NCI-H1436 (cell line): ENCODE measurements at places on chromosomes 4 and X.

GRCh38 chr4:99207069-99207743 is 11.8 kb downstream of the ADH6 start:
- DNase-seq = no peak

DNA sequence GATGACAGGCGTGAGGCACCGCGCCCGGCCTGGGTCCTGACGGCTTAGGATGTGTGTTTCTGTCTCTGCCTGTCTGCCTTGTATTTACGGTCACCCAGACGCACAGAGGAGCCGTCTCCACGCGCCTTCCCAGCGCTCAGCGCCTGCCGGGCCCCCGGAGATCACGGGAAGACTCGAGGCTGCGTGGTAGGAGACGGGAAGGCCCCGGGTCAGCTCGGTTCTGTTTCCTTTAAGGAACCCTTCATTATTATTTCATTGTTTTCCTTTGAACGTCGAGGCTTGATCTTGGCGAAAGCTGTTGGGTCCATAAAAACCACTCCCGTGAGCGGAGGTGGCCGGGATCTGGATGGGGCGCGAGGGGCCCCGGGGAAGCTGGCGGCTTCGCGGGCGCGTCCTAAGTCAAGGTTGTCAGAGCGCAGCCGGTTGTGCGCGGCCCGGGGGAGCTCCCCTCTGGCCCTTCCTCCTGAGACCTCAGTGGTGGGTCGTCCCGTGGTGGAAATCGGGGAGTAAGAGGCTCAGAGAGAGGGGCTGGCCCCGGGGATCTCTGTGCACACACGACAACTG is 1.3 kb downstream of the SHOX start:
- DNase-seq = no peak

- no peak for DNase-seq
These were observed 31.6 kb upstream of the CLNK start for GRCh38 chr4:10716163-10716562.

- no peak for DNase-seq
These were observed 10.4 kb downstream of the CLCN5 start for GRCh38 chrX:49932791-49933190.

DNA sequence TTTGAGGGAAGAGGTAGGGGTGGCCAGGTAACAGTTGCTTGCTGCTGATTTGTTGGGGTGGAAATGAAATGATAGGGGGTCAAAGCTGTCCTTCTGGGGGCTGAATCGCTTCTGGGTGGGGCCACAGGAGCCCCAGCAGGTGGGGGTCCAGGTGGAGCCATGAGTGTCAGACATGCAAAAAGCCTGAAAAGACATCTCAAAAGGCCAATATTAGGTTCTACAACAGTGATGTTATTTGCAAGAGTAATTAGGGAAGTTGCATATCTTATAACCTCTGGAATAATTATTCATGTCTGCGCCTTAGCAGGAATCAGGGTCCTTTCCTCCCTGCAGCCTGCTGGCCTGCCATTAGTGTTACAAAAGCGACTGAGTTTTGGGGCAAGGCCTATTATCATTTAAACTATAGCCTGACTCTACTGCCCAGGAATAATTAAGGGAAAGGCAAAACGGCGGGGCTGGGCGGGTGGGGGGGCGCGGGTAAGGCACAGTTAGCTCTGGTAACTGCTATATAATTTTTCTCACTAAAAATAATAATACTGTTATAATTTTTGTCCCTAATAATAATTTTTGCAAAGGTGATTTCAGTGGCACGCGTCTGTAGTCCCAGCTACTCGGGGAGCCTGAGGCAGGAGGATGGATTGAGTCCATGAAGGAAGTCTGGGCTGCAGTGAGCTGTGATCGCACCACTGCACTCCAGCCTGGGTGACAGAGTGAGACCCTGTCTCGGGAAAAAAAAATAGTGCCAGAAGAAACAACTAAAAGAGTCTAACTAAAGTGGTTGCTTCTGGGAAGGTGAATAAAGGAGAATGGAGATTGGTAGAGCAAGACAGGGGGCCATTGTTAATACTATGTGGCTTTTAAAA is 145.7 kb downstream of the MAGEB17 start:
- no peak for DNase-seq

DNA sequence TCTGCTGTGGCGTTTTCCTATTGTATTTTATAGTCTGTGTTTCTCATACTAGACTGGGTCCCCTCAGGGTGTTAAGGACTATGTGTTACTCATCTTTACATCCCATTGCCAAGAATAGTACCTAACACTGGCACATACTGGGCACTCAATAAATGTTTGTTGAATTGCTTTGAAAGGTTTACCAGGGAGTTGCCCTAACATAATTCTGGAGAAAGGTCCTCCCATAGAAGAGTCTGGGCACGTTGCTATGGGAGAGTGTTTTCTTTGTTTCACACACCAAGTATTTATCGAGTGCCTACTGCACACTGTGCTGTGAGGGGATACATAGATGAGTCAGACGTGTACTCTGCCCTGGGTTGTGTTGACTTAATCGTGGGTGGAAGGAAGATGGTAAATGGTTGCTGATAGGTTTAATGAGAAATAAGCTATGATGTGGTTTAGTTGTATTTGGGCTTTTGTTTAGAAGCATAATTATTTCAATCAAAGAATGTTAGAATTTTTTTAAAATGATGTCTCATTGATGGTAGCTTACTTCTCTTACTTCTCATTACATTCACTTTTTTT is 42.9 kb downstream of the AFF1 start:
- DNase-seq = peak; percentile 25

- DNase-seq = no peak
These were observed 58.5 kb downstream of the PRPS1 start for GRCh38 chrX:107686792-107687191.

DNA sequence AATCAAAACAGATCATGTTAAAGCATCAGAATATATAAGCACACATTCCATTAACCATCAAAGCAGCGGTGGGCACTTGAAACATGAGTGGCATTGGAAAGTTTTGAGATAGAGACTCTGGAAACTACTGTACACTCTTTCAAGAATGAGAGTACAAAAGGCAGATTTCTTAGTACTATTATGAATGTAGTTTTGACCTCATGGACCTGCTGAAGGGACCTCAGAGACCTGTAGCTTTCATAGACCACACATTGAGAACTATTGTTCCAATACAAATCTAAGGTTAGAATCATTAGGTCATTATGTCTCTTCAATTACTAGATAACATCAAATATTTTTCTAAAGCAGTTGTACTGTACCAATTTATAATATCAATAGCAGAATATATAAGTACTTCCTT is 283.6 kb downstream of the RPA4 start:
- DNase-seq = no peak

GRCh38 chr4:181162676-181163075 is 1080.5 kb upstream of the TENM3 start:
- DNase-seq = no peak

DNA sequence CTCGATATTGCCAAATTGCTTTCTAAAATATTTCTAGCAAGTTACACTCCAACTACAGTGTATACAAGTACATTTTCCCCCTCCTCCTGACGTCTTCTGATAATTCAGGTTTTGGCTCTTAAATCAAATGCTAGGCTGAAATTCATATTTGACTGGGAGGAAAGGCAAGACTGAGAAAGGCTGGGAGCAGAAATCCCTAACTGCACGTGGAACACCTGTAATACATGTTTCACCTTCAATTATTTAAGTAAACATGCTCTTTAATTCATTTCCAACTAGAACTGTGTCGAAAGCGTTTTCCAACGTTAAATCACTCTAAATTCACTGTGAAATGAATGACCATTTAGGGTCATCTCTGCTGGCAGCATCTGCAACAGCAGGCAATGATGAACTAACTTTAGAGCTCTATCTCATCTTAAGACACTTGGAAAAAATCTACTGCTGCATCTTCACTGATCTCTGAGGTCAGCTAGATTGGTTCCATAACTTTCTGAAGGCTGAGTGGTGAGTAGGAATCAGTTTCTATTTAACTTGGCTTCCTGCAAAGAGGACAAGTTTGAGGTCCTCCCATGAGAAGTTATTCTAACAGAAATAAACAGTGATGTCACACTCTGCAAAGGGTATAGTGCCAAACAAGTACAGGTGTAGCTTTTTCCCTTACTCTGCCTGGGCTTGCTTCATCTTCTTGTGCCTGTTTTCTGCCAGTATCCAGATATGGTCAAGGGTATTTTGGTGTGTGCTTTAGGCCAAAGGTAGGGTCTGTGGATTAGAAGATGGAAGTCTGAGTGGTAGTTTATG is 144.3 kb upstream of the PAK3 start:
- no peak for DNase-seq

GRCh38 chrX:24886916-24887315 is 128.8 kb downstream of the ARX start:
- DNase-seq = no peak

- no peak for DNase-seq
These were observed 58.7 kb downstream of the FNIP2 start for GRCh38 chr4:158827543-158827981.

GRCh38 chr4:80459918-80460473 is 124.5 kb downstream of the CFAP299 start:
- DNase-seq = no peak

DNA sequence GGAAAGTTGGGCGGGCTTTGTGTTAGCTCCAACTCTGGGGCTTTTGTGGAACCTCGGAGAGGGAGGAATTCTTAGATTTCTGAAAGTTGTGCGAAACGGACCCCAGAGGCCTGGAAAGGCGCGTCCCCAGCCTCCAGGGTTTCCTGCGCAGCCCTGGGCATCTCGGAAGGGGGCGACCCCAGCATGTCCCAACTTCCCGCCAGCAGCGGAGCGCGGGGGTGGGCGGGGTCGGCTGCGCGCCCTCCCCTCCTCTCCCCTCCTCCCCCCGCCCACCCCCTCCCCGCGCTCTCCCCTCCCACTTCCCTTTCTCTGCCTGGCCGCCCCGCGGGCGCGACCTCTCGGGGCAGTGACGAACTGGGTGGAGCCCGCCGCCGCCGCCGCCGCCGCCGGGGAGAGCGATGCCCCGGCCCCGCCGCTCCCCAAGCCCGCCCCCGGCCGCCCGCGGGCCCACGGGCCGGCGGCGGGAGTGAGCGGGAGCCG is 16.8 kb downstream of the PTTG2 start:
- DNase-seq = peak; percentile 51

GRCh38 chr4:74623041-74623440 is 171.3 kb downstream of the BTC start:
- no peak for DNase-seq

DNA sequence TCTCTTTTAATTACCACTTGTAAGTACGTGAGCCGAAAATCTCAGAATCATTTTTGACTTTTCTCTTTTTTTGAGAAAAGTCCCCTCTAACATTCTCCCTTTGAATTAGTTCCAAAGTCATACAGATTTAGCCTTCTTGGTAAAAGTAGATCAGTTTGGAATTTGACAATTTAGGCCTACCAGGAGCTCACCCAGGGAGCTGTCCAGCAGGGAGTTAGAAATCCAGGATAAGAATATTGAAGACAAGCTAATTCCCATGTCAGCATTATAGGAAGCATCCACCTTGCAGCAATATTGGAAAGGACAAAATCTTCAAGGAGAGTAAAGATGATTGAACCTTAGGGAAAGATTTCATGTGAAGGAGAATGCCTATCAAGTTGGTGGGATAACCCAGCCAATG is 352.2 kb upstream of the CPEB2 start:
- no peak for DNase-seq

- no peak for DNase-seq
These were observed 356.8 kb upstream of the PCDH10 start for GRCh38 chr4:132792310-132792709.

- no peak for DNase-seq
These were observed 98.1 kb upstream of the ENPP6 start for GRCh38 chr4:184315675-184316359.

- DNase-seq = no peak
These were observed 60.6 kb downstream of the HTRA3 start for GRCh38 chr4:8329859-8330761.

GRCh38 chrX:36501169-36501702 is 506.9 kb upstream of the FAM47C start:
- DNase-seq = no peak

DNA sequence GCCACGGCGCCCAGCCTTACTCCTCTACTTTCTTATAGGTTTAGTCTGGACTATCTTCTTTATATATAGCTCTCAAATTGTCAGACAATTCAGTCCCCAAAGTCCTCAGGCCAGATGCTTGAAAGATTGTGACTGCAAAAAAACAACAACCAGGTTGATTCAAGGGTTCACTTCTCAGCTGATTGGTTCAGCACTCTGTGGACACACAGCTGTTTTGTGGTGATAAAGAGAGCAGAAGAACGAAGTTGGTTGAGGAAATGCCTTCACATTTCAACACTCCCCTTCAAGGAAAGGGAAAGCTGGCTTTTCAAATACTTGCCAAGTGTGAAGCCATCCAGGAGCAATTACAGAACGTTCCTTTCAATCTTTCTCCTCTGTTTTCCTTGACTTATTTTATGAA is 166.8 kb downstream of the SHROOM3 start:
- DNase-seq = no peak

DNA sequence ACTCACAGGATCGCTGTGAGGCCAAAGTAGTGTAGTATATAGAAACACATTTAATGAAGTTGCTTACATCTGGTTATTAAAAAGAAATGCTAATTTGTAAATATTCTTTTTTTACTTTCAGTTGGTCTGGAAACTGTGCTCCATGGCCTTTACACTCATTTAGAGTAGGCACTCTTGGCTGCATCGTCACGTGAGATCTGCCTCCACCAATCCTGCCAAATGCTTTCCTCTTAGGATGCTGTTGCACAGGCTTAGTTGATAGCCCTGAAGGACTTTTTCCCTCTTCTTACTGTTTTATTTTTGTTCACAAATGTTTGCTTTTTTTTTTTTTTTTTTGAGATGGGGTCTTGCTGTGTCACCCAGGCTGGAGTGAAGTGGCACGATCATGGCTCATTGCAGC is 6.3 kb downstream of the CPE start:
- DNase-seq = no peak

DNA sequence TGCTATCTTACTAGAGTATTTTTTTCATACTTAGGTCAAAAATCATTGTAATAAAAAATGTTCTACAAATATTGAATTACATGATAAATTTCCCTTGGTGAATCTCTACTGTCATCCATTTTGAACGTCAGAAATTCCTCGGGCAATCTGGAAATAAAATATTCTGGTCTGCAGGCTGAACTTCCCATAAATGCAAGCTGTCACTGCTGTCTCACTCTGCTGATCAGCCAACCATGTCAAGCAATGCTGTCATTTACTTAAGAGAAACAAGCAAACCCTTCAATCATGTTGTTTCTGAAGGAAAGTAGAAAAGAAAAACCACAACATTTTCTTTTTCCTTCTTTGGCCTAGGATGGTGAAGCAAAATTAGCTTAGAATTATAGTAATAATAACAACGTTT is 514.2 kb upstream of the GALNT7 start:
- no peak for DNase-seq

DNA sequence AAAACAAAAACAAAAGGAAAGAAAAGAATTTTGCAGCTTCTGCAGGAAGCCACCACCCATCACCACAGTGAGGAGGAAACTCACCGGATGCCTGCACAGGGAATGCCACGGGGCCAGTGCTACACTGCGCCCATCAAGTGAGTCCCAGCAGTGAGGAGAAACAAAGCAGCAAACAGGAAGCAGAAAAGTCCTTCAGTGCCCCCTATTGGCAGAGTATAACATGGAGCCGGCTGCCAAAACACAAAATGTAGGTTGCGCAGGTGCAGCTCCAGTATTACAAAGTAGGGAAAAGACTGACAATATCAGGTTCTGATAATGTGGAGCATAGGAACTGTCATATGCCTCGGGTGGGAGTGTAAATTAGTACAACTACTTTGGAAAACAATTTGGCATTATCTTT is 23.3 kb upstream of the SCML2 start:
- DNase-seq = no peak

- no peak for DNase-seq
These were observed 7.4 kb downstream of the MMAA start for GRCh38 chr4:145626623-145626982.
